ENCODE measurements at places on chromosomes 2 and 18.

DNA sequence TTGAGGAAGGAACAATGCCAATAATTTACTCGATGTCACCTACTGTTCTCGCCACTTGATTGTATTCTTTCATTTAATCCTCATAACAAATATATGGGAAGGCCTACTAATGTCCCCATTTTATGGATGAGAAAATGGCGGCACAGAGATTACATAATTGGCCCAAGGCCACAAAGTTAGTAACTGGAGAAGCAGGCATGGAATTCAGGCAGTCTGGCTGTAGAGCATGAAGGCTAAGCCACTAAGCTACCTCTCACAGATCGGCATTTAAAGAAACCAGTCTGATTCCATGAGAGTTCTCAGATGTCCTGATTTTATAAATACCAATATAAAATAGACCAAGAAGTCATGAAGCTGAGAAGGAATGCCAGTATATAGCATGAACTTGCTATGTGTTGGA, 121.8 kb upstream of the EPAS1 start:
- DNase-seq = no peak

DNA sequence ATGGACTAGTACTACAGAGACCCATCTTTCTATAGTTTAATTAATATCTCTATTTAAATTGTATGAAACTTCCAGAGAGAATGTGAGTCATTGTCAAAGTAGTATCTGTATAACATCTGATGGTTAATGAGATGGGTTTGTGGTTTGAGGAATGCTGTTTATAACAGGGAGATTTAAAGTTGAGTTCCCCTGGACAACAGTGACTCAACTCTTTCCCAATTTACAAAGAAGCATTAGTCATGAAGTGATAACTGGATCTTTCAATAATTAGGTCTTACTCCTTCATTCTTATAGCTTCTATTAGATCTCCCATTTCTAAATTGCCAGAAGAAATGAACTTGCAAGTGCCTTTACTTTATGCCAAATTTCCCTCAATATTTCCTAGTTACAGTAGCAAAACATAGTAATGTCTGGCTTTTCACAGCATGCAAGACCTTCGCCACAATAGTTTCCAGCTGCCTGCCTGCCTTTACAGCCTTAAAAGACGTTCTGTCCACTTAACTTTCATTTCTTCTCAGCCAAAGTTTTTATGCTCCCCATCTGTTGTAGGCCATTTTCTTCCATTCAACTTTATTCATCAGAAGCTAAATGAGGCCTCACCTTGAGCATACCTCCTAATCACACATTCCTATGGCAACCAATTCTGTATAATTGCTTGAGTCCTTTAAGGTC, 47.7 kb upstream of the WDR75 start:
- DNase-seq = no peak

GRCh38 chr2:55269645-55269990, 587 bp upstream of the MTIF2 start:
- no peak for DNase-seq

DNA sequence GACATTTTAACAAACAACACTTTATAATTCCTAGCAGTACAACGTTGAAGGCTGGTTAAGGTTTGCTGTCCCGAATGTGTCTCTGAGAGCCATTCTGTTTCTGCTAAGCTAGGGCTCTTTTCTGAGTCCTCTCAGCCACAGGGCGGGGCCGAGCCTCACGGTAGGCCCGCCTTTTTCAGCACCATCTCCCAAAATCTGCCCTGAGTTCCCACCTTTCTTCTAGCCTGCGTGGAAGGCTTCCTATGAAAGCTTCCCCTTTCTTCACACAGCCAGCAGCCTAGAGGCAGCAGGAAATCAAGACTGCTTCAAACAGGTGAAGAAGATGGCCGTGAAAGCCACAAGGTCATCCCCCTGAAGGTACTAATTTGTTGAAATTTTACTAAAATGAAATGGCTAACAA, 255.5 kb downstream of the CDH2 start:
- no peak for DNase-seq

DNA sequence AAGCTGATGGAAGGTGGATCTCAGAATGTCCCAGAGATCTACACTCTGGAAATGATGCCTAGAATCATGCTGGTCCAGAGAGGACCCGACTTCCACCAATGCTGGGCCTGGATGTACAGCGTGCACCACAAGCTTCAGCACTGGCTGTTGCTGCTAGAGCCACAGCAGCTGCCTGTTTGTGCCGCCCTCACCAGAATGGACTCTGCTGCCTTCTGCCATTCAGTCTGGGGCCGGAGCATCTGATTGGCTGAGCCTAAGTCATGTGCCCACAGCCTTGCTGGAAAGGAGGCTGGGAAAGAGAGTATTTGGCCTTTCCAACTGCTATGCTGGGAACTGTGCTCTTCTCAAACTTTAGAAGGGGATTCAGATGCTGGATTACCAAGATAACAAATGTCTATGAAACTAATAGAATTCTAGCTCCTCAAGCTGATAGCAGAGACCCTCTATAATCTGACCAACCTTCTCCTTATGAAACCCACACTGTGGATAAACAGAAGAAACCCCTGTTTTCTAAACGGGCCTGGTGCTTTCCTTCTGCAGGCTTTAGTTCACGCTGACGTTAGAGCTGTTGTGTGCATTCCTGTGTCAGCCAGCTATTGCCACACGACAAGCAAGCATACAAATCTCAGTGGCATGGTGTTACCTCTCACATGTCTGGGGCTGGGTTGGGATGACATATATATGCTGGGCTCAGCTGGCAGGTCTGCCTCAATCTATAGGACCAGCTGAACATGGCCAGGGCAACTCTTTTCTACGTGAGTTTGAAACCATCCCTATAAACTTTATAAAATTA, 4.1 kb upstream of the LOXHD1 start:
- no peak for DNase-seq

DNA sequence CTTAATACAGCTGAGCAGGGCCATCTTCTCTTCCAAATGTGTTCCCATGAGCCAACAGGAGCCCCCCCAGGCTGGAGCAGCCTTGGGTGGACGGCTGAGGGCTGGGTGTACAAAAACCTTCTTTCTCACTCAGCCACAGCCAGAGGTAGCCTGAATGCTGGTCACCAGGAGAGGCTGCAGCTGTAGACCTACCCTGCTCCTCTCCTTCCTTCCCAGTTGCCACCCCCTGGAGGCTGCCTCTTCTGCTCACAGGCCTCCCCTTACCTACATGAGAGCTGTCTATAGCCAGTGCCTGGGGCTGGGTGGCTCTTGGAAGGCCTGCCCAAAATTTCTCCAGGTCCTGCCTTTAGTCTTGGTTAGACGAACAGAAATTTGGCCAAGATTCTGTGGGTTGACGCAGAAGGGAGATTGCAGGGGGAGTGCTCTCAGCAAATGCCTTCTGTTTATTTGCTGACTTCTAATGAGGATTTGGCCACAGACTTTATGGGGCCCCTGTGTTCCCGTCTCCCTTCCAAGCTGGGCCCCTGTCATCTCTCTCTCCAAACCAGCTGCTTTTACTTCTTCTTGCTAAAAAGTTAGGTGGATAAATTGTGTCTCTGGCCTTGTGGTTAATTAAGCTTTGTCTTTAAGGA, 18.3 kb downstream of the CELF4 start:
- no peak for DNase-seq

DNA sequence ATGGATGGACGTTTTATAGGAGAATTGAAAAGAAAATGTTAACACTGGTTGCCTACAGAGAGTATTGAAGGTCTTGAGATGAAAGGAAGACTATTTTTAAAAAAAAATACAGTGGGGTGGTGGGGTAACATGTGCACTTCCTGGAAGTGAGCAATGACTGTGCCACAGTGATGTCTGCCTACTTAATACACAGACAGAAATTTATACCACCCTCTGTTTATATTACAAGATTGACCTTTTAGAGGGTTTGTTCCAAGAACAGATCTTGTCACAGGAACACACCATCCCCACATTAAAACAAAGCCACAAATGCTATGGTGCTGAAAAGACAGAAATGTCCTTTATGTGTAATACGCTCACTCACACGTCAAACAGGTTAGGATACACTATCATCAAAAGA, 87.6 kb downstream of the THADA start:
- DNase-seq = no peak

GRCh38 chr2:109317471-109318095, 188.6 kb downstream of the SH3RF3 start:
- no peak for DNase-seq

GRCh38 chr2:47905386-47906156, 727 bp downstream of the FBXO11 start:
- no peak for DNase-seq
